ENCODE measurements at places on chromosomes 6 and 20. TPM values are rescaled to one million over a fixed set of nuclear protein-coding genes. Genes with fewer than 3 reads are reported as not detected.

- no peaks in the 10 kb centered on the region for H3K4me1 ChIP-seq
- no peak overlapping the region for H3K27ac ChIP-seq
- no peaks in the 10 kb centered on the region for H3K36me3 ChIP-seq
- DNase-seq = no peak
- H3K27me3 ChIP-seq = no peaks in the 10 kb centered on the region
Measured at GRCh38 chr6:154791556-154792317, 58.5 kb downstream of the SCAF8 start.

Gene TRIM40
- total RNA-seq = not detected

- no peaks in the 10 kb centered on the region for H3K27me3 ChIP-seq
- DNase-seq = no peak
- H3K4me3 ChIP-seq = no peak overlapping the region
- H3K4me1 ChIP-seq = no peaks in the 10 kb centered on the region
Measured at GRCh38 chr6:158115102-158115501, 53.0 kb downstream of the SERAC1 start.

Gene LY6G6C
- total RNA-seq = not detected

DNA sequence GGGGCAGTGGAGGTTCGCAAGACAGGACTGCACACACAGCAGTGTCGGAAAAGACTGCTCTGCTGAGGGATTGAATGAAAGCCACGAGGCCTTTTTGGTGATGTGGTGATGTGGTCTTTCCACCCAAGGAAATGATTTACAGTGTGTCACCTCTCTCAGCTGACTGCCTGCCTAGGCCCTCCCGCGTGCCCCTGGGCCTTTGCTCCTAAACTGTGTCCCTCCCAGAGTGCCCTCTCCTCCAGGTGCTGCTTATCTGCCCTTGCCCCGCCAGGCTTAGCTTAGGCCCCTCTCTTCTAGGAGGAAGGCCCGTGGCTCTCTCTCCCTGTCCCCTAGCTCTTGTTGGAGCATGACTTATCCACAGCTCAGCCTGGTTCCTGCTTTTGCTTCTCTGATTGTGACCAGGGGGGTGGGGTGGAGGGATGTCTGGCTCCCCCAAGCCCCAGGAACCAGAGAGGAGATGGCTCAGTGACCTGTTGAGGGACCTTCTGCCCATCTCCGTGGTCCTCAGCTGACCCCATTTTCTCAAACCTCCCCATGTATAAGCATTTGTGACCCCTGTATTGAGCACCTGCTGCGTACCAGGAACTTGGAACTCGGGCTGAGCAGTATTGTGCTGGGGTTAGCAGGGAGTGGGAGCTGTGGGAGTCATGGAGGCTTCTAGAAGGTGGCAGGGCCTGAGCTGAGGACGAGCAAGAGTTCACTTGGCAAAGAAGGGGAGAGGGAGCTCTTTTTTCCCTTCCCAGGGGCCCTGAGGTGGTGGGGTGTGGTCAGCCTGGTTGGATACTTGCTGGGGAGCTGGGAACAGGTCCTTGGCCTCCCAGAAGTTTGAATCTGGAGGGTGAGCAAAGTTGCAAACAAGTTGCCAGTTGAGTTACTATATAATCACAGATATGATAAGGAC is 2.2 kb downstream of the SRC start:
- DNase-seq = no peak
- no peak overlapping the region for H3K4me3 ChIP-seq
- no peaks in the 10 kb centered on the region for H3K27me3 ChIP-seq
- H3K4me1 ChIP-seq = peaks cover 5% of the 10 kb centered on the region

All from ovary (tissue), 10 donors.